ENCODE measurements at places on chromosomes 3 and 15. TPM values are rescaled to one million over a fixed set of nuclear protein-coding genes. Genes with fewer than 3 reads are reported as not detected.

Gene WDR93
- total RNA-seq = not detected

Gene SENP8
- total RNA-seq = 2.2 TPM

Gene GUCA1C
- not detected for total RNA-seq

Gene SEMA5B
- total RNA-seq = 0.47 TPM

Gene SYNPR
- total RNA-seq = not detected

Gene HAPLN3
- total RNA-seq = 90.1 TPM

Gene FXR1
- 153 TPM for total RNA-seq

Gene FAM219B
- total RNA-seq = 91.5 TPM

Gene C2CD4B
- not detected for total RNA-seq

Gene RBPMS2
- total RNA-seq = not detected

Gene TRIM71
- not detected for total RNA-seq

DNA sequence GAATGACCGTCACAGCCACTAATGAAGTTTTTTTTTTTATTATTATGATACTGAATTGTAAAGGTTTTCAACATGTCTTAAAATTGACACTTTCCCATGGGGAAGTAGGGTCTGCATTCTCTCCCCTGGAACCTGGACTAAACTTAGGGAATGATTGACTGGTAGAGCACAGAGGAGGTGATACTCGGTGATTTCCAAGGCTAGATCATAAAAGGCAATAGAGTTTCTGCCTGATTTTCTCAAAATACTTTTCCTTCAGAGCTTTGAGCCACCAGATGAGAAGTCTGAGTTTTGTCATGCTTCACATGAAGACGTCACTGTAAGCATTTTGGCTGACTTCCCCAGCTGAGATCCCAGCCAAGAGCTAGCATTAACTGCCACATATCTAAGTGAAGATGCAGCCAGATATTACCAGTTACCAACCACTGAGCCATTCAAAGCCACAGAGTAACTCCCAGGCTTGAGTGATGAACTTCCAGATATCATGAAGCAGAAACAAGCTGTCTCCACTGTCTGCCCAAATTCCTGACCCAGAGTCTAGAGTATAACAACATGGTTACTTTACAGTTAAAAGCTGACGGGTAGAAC is 105.8 kb downstream of the LSAMP start:
- no peak for DNase-seq

DNA sequence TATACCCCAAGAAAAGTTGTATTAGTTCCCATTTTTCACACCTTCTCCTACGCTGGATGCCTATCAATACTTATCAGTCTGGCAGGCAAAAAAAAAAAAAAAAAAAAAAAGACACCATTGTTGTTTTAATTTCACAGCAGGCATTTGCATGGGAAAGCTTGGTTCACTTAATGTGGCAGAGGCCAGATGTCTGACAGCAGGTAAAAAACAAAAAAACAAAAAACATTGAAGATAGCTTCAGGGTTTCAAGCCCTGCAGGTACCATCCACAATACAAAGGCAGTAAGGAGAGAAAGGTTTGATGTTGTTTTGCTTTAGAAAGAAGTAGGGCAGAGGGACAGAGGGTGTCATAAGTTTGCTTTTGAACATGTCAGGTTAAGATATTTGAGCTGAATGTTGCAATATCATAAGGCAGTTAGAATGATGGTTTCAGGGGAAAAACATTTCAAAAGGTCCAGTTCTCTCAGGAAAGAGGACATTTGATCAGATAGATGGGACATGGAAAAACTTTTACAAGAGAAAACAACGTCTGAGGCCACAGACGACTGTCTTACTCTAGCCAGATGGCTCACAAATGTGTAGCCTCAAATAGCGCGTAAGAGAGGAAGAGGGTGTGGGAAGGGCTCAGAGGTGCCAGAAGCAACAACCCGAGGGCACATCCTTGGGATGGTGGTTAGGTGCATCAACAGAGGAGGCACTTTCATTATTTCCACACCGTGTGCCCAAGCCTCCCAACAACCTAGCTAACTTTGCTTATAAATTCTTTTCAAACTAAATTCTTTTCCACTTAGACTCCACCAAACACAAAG is 25.7 kb downstream of the PCOLCE2 start:
- DNase-seq = no peak

- DNase-seq = no peak
These were observed 31.1 kb downstream of the MME start for GRCh38 chr3:155110996-155111901.

GRCh38 chr3:30356866-30357753 is 249.3 kb upstream of the TGFBR2 start:
- DNase-seq = no peak

- DNase-seq = no peak
These were observed 76.8 kb downstream of the TNIK start for GRCh38 chr3:171383206-171384018.

DNA sequence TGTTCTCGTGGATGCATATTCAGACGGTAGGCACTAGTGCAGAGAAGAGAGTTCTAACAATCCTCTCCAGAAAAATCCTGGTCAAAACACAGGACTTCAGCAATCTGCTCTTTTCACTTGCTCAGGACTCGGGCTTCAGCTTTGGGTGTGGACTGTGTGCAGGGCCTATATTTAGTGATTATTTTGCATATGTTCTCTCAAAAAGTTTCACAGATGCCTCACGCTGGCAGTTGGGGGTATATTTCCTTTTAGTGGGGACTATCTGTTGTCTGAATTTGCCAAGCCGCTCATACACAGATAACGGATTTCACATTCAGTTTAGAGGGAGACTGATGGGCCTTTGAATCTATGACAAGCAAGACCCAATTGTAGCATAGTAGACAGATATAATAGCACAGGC is 54.4 kb upstream of the LRRN1 start:
- no peak for DNase-seq

GRCh38 chr3:1294586-1294985 is 201.8 kb downstream of the CNTN6 start:
- no peak for DNase-seq

DNA sequence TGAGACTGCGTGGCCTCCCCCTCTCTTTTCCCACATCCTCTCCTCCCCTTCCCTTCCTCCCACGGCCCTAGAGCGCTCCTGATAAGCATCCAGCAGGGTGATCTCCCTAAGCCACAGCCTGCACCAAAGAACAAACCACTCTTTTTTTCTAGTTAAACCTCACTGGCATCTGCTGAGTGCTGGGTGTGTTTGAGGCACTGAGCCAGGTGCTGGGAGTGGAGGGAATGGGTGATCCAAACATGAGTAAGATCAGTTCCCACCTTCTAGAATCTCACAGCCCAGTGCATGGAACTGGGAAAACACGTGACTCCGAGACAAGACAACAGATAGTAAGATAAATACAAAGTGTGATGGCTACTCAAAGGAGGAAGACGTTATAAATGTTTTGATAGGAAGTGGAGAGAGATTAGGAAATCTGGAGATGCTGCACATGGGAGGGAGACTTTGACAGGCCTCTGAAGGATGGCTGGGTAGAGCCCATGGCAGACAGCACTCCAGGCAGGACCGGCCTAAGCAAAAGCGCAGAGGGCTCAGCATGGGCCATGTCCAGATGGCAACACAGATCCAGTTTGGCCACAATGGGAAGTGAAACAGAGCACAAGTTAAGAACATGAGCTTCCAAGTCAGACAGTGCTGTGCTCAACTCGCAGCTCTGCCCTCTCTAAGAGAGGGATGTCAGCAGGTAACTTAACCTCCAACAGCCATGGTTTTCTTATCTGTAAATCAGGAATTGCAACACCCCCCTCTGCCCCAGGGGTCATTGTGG is 55.6 kb downstream of the CCR3 start:
- no peak for DNase-seq

GRCh38 chr3:87179642-87180041 is 47.5 kb upstream of the CHMP2B start:
- no peak for DNase-seq

DNA sequence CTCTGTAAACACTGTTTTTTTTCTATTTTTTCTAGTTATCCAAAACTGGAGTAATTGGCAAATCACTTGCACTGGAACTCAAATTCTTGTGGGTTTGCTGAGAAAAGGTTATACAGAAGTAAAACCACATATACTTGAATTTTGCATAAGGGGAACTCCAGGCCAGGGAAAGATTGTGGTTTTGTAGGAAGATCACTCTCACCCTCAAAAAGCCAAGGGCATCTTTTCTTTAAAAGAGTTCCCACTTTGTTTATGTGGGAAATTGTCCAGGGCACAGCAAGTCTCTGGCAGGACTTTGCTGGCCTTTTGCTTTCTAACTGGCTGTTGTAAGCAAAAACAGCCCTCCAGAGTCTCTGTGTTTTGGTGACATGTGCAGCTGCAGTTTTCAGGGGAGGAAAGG is 340.3 kb upstream of the RBMS3 start:
- DNase-seq = no peak

GRCh38 chr3:27293939-27294338 is 75.2 kb downstream of the NEK10 start:
- DNase-seq = no peak

- no peak for DNase-seq
These were observed 146.6 kb upstream of the MRPS22 start for GRCh38 chr3:139197251-139197650.

DNA sequence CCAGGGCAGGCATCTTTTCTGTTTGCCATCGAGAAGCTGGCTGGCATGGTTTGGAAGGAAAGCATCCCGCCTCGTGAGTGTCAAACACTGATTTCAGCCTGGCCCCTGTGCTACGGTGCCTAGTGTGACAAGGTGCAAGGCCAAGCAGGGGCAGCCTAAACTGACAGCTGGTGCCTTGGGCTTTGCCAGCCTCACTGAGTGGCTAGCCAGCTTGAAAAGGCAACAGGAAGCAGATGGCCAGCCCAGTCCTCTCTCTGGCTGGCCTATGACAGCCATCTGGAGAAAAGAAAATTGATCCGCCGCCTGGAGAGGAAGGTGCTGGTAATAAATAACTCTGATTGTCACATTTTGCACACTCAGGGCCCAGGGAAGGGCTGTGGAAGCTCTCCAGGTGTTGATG is 52.2 kb downstream of the C3orf85 start:
- DNase-seq = no peak

DNA sequence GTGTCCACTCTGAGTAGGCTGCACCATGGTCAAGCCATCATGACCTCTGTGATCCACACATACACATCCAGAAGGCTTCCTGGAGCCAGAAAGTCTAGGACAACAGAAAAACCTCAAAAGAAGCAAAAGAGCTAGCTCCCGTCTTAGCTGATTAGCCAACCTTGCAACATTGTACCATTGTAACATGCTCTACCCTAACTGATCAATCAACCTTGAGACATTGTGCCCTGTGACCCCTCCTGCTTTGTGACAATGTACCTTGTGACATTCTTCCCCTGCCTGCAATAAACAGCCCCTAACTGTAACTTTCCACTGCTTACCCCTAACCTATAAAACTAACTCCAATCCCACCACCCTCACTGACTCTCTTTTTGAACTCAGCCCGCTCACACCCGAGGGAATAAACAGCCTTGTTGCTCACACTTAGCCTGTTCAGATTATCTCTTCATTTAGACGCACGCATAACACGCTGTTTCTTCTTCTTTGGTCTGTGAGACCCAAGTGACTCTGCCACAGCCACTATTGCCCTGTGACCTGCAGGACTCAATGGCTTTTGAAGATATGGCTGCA is 1104.6 kb downstream of the OTOL1 start:
- DNase-seq = no peak

GRCh38 chr15:42616107-42616506 is 40.7 kb downstream of the STARD9 start:
- no peak for DNase-seq

GRCh38 chr3:116586285-116586944 is 123.2 kb upstream of the TUSC7 start:
- no peak for DNase-seq

GRCh38 chr3:174266476-174266875 is 592.7 kb upstream of the NAALADL2 start:
- DNase-seq = no peak

- DNase-seq = no peak
These were observed 482.2 kb downstream of the RBMS3 start for GRCh38 chr3:29763115-29763514.

DNA sequence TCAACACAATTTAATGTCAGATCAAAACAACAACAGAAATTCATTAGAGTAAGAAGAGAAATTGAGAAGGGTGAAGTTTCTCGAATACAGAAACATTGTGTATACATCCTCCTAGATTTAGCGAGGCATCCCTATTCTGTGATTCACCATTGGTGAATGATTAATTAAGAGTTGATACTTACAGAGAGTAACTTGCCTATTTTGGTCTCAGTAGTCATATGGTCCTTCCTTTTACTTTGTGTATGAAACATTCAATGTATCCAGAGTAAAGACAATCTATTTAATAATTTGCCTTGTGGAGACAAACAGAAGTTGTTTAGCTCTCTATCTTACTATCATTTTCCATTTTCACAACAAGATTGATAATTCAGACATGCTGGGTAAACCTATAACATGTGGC is 432.0 kb downstream of the ZPLD1 start:
- no peak for DNase-seq

DNA sequence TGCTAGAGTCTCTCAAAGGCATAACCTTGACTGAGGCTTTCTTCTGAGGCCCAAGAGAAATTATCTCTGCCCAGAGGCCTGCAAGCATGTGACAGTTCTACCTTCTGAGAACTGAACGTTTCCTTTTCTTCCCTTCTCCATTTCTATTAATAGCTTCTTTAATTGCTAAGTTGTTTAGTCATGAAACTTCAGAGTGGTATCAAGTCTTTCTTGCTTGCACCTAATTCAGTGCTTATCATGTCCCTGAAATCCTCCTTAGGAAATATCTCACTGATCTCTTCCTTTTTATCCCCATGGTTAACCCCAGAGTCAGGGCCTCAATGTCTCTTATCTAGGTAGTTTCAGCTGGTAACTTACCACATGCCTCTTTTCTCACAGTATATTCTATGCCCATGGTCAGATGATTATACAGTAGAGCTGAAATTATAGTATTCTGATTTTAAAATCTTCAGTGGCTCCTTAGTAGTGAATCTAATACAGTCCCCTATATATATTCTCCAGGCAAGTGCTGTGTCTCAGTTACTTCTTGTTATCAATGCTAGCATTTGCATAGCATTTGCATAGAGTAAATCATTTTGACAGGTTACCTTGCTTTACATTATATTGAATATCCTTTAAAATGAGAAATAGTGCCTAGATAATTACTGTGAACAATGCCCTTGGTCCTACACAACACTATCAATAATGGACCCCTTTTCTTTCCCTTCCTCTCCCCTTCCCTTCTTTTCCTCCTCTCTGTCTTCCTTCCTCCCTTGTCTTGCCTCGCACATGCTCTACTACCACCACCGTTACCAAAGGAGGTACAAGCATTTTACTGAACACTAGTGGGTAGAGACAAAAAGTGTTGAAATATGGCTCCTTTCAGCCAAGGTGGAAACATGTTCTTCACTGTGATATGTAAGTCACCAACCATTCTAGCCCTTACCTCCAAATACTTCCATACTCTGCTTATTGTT is 33.0 kb downstream of the KBTBD8 start:
- no peak for DNase-seq

DNA sequence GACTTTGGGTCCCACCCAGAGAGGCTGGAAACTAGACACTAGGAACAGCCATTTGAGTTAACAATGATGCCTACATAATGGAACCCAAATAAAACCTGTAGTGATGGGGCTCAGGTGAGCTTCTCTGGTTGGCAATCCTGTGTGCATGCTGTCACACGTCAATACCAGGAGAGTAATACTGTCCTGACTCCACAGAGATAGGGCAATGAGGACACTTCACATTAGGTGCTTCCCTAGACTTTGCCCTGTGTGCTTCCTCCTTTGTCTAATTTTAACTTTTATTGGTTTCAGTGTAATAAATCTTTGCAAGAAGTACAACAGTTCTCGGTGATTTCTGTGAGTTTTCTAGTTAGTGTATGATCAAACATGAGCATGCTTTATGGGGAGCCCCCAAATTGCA is 281.8 kb upstream of the ARRDC4 start:
- DNase-seq = no peak

Measured in naive thymus-derived CD8-positive, alpha-beta T cell (primary cell).